ENCODE measurements at places on chromosomes 11 and 22.

DNA sequence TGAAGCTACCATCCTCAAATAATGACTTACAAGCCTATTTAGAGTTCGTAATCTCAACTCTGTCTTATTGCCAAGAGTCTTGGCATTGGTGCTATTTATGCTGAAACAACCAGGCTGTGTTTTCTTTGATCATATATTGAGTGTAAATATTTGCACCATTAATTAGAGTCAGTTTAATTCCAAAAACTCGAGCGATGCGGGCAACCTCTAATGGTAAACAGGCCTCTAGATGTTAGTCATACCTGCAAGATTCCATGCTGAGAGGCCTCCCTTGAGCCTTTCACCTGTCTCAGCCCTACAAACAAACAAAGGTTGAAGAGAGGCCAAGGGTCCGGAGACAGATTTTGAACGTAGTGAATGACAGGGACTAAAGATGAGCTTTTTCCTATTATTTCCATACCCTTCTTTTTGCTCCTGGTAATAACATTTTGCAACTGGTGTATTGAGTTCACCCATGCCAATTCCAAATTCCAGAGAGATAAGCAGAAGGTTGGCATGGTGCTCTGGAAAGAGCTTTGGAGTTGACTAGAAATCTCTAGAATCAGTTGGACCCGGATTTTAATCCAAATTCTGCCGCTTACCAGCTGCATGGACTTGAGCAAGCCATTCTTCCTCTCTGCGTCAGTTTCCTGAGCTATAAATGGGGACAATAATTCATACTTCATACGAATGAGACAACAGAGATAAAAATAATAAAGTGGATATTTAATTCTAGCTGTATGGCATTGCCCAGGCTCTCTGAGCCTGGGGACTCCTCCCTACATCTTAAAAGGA, 99.1 kb upstream of the ANO1 start:
- no peak for DNase-seq

GRCh38 chr11:95095858-95096587, 6.4 kb downstream of the ENDOD1 start:
- no peak for DNase-seq

DNA sequence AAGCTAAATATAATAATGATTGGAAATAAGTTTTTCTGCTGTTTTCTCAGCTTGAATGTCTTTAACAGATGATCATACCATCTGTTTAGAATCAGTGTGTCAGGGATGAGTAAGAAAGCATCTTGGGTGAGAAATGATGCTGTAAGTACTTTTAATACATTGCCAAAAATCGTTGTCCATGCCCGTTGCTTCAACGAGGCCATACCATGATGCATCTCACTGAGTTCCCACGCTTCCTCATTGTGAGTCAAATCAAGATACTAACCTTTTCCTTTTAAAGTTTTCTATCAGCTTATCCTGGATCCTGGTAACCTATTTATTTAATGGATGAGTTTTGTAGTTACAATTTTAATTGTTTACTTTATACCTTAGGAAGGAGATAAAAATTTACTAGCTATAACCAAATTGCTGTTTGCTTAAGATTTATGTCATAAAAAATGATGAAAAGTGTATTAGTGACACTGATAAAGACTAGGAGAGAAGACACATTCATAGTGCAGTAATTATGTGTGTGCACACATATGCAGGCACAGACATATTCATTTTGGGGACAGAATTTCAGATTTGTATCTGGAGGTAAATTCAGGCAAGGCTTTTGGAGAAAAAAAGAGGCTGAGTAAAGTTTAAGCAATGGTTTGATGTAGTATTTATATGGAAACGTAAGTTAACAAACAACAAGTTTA, 154.8 kb downstream of the UVRAG start:
- no peak for DNase-seq

DNA sequence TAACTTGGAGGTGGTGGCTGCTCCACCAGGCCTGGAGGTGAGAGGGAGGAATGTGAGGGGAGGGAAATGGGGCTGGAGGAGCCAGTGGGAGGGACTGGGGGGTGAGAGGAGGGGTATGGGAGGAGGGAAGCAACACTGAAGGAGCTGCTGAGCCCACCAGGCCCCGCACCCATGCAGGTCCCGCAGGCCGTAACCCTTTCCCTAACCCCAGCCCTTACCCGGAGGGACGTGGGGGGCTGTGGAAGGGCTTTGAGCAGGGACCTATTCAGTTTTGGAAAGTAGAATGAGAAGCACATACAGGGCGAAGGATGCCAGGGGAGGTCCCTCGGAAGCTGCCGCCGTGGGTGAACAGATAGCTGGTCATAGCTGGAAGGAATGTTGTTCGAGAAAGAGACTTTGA, 33.9 kb upstream of the CRYBB3 start:
- DNase-seq = no peak

GRCh38 chr22:49751966-49752597, 75.6 kb downstream of the BRD1 start:
- no peak for DNase-seq

DNA sequence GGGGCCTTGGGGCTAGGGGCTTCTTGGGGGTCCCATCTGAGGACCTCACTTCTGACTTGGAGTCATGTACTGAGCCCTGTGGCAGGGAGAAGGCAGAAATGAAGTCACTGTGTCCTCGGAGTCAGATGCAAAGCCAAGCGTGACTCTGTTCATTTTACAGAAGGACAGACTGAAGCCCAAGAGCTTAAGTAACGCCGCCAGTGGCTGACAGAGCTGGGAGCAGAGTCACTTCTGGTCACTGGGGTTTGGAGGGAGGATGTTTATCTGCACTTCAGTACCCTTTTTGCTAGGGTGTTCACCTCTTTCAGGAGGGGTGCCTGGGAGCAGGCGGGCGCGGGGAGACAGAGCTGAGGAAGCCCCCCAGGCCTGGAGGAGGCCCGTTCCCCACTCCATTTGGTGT, 10.7 kb downstream of the CD6 start:
- no peak for DNase-seq

GRCh38 chr22:44245438-44245837, 64.7 kb downstream of the PARVG start:
- DNase-seq = no peak

GRCh38 chr11:267491-267994, 10.7 kb upstream of the NLRP6 start:
- no peak for DNase-seq

GRCh38 chr22:30023099-30023660, 57.1 kb upstream of the HORMAD2 start:
- no peak for DNase-seq

GRCh38 chr11:3631331-3631730, 10.5 kb downstream of the ART5 start:
- no peak for DNase-seq

DNA sequence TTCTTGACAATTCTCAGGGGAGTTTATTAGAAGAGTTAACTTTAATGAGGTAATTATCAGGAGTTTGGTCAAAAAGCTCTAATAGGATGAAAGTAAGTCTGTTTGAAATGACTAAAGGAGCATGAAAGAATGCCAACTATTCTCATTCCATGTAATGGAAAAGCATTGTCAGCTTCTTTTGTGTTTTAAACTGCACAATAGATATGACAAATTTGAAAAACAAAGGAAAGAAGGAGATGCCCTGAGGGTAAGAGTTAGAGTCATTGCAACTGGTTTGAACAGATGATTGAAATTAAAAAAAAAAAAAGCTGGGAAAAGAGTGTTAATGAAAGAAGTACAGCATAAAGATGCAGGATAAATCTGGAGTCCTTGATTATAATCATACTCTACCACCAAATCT, 296.8 kb upstream of the FOLH1 start:
- DNase-seq = no peak

- no peak for DNase-seq
Observed at GRCh38 chr11:17211286-17211685, 3.5 kb upstream of the PIK3C2A start.

GRCh38 chr11:118295815-118296454, 8.6 kb upstream of the CD3E start:
- peak; percentile 62 for DNase-seq

DNA sequence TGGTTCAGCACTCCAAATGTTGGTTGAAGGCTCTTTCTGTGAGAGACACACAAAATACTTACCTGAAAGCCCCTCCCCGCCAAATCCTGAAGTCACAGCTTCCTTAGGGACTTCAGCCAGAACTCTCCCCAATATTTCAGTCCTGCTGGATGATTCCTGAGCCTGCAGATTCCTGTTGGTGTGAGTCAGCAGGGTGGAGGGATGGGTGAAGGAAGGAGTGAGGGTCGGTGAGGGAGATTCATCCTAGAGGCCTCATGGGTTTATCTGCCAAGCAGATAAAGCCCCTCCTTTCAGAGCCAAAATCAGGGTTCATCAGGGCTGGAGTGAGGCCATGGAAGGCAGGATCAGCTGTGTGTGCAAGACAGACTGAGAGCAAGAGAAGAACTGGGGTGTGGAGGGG, 37.9 kb downstream of the SMIM38 start:
- DNase-seq = no peak

GRCh38 chr11:93983542-93984195, 37.5 kb upstream of the HEPHL1 start:
- no peak for DNase-seq

GRCh38 chr11:3165916-3166267, 782 bp upstream of the OSBPL5 start:
- no peak for DNase-seq

GRCh38 chr11:93216511-93217101, 18.8 kb upstream of the SLC36A4 start:
- no peak for DNase-seq

DNA sequence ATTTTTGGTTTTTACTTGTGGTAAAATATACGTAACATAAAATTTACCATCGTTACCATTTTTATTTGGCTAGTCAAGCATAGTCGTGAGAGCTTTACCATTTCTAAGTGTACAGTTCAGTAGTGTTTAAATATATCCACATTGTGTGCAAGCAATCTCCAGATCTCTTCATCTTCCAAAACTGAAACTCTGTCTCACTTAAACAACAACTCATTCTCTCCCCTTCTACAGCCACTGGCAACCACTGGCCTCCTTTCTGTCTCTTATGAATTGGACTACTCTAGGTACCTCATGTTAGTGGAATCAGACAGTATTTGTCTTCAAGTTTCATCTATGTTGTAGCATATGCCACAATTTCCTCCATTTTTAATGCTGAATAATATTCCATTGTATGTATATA, 37.4 kb downstream of the SMC1B start:
- no peak for DNase-seq

GRCh38 chr22:49530671-49531367, 296.9 kb downstream of the BRD1 start:
- no peak for DNase-seq

DNA sequence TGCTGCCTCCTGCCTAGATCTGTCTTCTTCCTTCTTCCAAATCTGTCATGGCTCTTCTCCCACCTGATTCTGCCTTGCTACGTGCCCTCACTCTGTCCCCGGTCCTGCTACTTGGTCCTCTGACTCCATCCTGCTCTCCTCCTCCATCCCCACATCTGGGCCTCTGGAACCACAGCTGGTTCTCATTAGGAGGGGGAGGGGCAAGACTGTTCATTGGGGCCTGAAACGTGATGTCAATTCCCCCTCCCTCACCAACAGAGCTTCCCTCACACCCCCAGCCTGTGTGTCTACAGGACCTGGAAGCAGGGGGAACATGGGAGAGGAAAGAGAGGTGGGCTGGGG, 9.1 kb downstream of the DCHS1 start:
- DNase-seq = no peak

- DNase-seq = no peak
Observed at GRCh38 chr11:3859373-3859881, 4.0 kb downstream of the STIM1 start.

- no peak for DNase-seq
Observed at GRCh38 chr11:12222055-12222792, 111.8 kb downstream of the MICAL2 start.

GRCh38 chr11:9039198-9039597, 35.4 kb upstream of the NRIP3 start:
- DNase-seq = no peak

- peak; percentile 10 for DNase-seq
Observed at GRCh38 chr11:125345421-125346178, 150.5 kb downstream of the FEZ1 start.

DNA sequence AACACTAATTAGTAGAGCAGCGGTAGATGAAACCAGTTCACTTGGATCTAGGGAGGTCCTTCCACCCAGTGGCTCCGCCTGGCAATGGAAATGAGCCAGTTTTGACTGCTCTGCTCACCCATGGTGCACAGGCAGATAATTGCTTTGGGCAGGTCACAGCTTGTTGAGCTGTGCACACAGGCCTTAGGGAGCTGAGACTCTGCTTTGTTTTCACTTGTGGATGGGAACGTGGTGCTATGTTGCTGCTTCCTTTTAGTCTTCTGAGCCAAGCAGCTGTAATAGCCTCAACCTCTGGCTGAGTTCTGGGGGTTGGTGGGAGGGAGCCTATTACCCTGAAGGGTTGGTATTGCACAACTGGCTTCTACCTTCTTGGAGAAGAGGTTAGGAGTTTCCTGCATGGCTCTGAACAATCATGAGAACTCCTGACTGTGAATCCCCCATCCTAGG, 262.3 kb upstream of the MTNR1B start:
- DNase-seq = no peak

GRCh38 chr11:116118138-116118470, 613.9 kb upstream of the CADM1 start:
- no peak for DNase-seq

- no peak for DNase-seq
Observed at GRCh38 chr11:18749681-18750319, 23.8 kb upstream of the IGSF22 start.

DNA sequence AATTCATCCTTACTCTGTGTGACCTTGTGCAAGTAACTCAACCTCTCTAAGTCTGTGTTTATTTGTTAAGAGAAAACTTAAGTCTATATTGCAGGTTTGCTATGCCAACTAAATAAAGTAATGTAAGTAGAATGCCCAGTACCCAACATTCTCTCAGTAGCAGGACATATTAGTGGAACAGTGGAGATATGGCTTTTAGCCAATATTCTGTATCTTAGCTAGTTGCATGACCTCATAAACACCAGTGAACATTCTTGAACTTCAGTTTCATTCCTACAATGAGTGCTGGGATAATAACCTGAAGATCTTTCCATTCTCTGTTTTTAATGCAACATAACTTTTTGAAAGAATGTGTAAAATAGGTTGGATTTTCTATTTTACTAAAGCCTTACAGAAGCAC, 77.0 kb downstream of the RAB38 start:
- no peak for DNase-seq

- DNase-seq = peak; percentile 41
Observed at GRCh38 chr11:64251016-64251752, at the start of gene PLCB3. PLCB3 (plus strand) TSS chr11:64251530; CDS start chr11:64251650, 120 bp downstream.

GRCh38 chr11:96204721-96205459, 138.1 kb downstream of the MAML2 start:
- DNase-seq = no peak

DNA sequence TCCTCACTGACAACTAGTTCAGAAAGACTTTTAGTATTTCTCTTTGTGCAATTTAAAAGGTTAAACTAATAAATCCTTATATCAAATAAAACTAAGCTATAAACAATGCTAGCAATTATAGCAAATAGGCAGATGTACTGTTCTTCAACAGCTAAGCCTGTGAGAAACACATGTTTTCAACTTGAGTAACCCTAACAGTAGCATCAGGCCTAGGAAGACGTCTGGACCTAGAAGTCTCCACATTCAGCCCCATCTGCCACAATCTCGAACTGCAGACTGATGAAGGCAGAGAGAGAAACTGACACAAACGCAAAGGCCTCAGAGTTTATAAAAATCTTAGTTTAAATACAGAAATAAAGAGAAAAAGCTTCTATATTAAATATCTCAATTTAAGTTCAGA, 2.5 kb downstream of the ST13 start:
- DNase-seq = no peak

Data from activated CD4-positive, alpha-beta T cell treated with anti-CD3 and anti-CD28 coated beads, Interleukin-2, amount 50 U/mL, for 4 hours (primary cell).